ENCODE measurements at places on chromosomes 1 and 21.
A peak's percentile ranks its signal among the peaks of the same experiment; 100 is the strongest.

- no peak for DNase-seq
Observed at GRCh38 chr1:242523719-242524570, 552 bp downstream of the PLD5 start.

DNA sequence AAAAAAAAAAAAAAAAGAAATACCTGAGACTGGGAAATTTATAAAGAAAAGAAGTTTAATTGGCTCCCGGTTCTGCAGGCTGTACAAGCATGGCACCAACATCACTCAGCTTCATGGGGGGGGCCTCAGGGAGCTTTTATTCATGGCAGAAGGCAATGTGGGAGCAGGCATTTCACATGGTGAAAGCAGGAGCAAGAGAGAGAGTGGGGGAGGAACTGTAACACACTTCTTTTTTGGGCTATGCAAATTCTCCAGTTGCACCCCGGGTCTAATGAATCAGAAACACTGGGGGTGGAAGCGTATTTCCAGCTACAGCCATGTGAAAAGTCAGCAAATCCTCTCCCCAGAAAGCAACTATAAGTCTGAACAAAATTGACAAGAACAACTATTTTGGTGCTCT is 11.8 kb upstream of the SOD1 start:
- no peak for DNase-seq

DNA sequence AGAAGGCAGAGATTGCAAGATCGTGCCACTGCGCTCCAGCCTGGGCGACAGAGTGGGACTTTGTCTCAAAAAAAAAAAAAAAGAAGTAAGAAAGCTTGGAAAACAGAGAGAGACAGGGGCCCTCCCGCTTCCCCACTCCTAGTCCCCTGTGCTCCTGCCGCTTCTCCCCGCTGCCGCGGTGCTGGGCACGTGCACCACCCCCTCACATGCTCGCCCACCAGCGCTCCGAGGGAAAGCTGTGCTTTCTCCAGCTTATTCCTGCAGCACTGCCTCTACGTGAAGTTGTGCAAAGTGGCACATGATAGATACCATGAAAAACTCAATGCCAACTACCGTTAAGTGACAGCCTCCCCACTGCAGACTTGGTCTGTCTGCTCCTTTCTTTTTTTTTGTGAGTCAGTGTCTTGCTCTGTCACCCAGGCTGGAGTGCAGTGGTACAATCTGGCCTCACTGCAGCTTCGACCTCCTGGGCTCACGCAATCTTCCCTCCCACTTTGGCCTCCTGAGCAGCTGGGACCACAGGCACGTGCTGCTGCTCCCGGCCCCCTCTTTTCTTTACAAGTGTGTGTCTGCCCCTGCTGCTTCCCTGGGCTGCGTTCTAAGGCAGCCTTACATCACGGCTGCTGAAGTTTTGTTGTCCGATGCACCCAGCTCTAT is 15.4 kb downstream of the SLX9 start:
- peak; percentile 30 for DNase-seq

DNA sequence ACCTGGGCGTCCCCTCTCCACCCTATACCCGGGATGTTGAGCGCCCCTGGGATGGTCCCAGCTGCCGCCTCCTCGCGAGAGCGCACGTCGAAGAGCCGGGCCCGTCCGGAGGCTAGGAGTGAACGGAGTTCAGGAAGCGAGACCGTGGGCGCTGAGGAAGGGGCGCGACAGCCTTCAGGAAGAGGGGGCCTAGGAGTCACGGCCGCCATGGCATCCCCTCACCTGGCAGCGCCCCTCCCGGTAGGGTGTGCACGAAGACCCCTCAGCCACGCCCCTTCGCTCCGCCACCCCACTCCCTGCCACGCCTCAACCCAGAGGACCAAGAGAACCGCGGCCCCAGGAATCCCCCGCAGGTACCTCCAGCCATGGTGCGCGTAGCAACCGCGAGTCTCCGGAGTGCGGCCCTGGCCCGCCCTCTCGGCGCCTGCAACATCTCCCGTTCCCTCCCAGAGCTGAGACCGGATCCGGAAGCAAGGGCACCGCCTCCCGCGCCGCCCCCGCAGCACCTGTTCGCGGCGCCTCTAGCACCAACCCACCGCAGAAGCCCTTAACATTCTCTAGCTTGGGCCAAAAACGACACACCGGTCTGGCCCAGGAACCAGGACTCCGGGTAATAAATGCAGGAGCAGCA is at the start of gene TSTD1:
Gene TSTD1, minus strand, starts transcription at position 442 of the 631 bp plus-strand sequence. Its CDS starts 75 bp downstream, at position 367.
- DNase-seq: peak; percentile 69

DNA sequence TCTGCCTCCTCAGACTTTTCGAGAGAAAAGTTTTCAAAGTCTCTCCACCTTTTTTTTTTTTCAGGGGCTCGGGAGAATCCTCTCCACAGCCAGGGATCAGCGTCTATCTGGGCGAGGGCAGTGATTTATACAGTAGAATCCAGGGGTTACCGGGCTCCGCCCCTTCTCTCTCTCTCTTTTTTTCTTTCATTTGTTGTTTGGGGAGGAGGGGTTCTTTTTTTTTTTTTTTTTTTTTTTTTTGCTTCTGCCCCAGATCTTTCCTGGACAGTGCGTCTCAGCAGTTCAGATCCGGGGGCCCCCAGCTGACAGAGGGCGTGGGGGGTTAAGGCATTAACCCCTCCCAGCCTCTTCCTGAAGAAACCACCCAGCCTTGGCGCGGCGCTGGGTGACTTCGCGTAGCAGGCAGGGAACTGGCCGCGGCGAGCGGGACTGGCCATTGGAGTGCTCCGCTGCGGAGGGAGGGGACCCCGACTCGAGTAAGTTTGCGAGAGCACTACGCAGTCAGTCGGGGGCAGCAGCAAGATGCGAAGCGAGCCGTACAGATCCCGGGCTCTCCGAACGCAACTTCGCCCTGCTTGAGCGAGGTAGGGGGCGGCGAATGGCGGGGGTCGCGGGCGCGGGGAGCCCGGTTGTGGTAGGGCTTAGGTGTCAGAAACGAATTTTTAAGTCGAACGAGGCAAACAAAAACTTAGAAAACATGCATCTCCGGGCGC is at the start of gene S1PR1:
Gene S1PR1, plus strand, starts transcription at position 504 of the 713 bp plus-strand sequence. CDS start 1,966 bp downstream, outside the sequence.
- peak; percentile 88 for DNase-seq

- no peak for DNase-seq
Observed at GRCh38 chr1:204003536-204003935, 69.4 kb upstream of the SOX13 start.

DNA sequence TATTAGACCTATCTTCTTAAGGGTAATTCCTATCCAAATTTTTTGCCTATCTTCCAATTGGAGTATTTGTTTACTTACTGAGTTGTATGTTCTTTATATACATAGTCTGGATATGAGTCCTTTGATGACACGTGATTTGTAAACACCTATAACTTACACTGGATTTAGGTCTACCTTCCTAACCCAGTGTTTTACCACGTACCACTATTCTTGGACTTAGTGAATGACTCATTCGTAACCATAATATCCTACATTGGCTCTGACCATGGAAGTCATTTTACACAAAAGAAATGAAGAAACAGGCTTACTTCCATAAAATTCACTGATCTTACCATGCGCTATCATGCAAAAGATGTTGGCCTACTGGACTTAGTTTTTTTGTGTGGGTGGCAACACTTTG is 23.9 kb upstream of the ZZZ3 start:
- DNase-seq: no peak

DNA sequence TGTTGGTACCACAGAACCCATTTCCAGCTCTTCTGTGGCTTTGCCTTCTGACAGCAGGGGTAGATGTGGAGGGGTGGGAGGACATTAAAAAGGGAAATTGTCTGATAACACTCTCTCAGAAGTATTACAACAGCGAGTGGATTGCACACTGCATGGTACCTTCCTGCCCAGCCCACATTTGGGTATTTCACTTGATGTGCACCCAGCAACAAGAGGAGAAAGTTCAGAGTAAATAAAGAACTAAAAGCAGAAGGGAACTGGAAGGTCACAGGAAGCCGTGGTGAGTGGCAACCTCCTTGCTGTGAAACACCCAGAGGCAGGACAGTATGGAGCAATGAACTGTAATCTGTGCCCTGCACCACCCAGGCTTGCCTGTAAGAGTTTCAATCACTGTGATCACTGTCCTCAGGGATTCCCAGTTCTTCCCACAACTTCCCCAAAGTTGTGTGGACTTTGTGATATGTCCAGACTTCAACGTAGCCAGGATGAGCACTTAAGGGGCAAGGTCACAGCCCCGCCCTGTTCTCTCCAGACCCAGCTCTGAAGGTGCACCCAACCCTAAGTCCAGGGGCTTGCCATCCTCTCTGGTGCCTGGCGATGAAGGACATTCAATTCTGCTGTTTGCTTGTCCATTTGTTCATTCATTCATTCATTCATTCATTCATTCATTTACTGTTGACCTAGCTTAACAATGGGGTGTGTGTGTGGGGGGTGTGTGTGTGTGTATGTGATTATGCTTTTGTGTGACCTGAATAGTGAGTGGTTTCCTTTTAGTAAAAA is 18.7 kb upstream of the F5 start:
- no peak for DNase-seq

DNA sequence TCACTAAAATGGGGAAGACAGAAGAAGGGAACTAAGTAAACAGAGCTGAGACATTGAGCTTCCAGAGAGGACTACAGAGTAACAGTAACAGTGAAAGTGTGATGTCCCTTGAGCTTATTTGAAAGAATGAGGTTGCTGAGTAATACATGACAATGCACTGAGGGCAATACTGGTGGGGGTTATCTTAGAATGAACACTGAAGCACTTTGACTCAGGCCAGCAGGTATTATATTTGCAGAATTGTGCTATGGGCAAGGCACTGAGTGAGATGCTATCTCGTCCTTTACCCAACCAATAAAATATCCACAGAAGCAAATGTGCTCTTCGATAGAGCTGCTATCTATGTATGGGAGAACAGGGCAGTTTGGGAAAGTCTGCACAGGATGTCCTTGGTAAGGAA is 133.2 kb downstream of the DISP1 start:
- no peak for DNase-seq

DNA sequence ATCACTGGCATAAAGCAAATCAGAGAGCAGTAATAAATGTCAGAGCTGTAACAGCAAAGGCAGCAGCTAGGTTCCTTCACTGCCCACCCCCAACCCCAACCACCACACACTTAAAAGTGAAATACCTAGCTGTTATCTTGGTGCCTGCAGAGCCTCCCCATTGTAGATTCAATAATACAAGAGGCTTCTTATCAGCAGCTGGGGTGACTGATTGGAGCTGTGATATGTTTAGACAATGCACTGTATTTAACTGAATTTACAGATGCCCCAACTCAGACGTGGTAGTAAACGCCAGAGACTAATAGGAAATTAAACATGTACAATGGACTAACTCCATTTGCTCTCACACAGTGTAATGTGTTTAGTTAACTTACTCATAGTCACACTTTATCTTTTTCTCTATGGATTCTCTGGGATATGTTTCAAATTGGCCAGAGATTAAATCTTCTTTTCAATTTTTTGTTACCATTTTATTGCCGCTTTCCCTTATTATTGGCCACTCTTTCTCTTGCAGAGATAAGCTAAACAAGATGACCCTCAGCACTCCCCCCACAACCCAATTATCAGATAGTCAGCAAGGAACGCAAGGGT is 117.1 kb downstream of the ESRRG start:
- DNase-seq: no peak

DNA sequence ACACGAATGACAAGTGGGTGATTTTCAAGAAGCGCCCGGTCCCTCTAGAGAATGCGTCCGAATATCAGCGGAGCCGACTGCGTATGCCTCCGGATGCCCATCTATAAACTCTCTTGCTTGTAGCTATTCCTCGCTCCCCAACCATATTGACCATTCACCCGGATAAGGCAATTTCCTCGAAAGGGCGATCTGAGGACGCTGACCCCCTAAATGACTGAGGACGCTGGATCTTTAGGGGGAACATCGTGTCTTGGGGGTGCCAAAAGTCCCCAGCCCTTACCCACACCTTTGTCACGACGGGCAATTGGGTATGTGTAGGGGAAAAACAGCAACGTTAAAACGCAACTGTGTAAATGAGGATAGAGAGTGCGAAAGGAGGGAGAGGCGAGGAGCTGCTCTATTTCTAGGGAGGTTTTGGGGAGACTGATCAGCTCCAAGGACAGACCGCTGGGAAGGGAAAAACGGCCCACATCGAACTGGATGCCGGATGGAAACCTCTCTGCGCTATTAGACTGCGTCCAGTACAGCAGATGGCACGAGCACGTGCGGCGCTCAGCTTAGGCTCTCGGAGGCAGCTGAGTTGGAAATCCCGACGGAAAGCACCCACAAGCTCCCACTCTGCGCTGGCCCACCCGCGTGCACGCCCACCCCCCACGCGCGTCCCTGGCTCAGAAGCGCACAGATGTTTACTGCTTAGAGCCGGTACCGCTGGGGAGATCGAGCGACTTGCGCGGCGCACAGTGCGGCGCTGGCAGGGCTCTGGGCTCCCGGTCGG is 2.9 kb upstream of the PRRX1 start:
- DNase-seq: peak; percentile 55

- no peak for DNase-seq
Observed at GRCh38 chr1:168134132-168134531, 2.6 kb downstream of the GPR161 start.

- no peak for DNase-seq
Observed at GRCh38 chr1:54806931-54807611, 5.9 kb upstream of the TTC22 start.

DNA sequence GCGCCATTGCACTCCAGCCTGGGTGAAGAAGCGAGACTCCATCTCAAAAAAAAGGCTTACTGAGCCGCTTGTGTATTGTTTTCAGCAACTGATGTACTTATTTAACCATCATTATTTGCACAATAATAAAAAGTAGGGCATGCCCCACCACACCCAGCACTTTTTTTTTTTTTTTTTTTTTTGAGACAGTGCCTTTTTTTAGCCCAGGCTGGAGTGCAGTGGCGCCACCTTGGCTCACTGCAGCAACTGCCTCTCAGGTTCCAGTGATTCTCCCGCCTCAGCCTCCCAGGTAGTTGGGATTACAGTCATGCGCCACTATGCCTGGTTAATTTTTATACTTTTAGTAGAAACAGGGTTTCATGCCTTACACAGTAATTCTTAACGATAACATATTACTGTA is 12.2 kb upstream of the TRNAU1AP start:
- no peak for DNase-seq

DNA sequence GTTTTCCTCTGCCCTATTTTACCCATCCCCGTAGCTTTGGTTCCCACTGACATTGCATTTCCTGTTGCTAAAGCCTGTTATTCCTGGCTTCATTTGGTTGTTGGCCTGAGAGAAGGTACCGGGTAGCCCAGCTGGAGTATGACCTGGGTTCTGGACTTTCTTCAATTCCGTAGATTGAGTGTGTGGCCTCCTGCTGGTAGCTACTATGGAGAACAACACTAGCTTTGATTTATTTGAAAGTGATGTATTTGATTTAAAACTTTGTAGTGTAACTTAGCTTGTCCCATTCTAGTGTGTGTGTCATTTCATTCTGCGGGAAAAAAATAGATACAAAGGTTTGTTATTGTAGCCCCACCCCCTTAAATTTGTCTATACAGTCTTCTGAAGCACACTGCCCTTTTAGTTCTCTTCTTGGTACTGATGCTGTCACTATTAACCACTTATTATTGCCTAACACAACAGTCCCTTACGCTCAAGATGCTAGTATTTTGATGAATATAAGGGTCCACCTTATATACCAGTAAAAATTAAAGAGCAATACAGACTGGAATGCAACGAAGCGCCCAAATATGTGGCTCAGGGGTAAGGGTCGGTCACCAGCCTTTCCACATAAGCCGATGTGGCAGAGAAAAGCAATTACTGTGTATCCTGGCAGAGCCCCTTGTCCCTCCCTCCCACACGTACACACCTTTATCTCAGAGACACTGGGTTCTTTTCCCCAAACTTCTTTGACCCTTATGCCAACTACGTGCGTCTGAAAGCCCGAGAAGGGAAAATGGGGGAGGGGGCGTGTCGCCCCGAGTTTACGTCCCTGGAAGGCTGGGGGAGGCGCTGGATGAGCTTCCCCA is 643 bp upstream of the MOV10 start:
- no peak for DNase-seq

- no peak for DNase-seq
Observed at GRCh38 chr1:85062425-85063026, 14.2 kb upstream of the MCOLN3 start.

Data from left ventricle myocardium superior (tissue), 1 donor.